ENCODE measurements at places on chromosomes 7 and 10.

DNA sequence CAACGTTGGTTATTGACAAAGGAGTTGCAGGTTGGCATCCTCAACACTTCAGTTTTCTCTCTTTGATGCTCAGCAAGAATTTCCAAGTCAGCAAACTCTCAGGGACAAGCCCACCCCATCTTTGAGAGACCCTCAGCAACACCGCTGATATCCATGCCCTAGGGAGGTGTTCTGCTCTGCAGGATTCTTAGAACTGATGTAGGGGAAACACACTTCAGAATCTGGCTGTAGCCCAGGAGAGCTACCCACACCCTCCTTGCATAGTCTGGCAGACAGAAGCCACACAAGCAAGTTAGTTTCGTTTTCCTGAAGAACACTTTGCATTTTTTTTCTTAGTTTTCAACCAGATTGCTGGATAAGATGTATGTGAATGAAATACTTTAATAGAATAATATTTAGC, 822 bp downstream of the SAMD9L start:
- DNase-seq = peak; percentile 10

DNA sequence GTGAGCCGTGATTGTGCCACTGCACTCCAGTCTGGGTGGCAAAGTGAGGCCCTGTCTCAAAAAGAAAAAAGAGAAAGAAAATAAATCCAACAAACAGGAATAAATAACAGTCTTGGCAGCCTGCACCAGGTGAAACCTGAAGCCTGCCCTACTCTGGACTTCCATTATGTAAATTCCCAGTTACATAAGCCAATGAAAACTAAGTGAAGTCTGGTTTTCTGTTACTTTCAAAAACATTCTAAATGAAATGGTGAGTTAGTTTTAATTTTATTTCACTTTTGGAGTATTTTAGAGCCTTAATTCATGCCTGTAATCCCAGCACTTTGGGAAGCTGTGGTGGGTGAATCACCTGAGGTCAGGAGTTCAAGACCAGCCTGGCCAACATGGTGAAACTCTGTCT, 22.5 kb upstream of the HIBADH start:
- no peak for DNase-seq

DNA sequence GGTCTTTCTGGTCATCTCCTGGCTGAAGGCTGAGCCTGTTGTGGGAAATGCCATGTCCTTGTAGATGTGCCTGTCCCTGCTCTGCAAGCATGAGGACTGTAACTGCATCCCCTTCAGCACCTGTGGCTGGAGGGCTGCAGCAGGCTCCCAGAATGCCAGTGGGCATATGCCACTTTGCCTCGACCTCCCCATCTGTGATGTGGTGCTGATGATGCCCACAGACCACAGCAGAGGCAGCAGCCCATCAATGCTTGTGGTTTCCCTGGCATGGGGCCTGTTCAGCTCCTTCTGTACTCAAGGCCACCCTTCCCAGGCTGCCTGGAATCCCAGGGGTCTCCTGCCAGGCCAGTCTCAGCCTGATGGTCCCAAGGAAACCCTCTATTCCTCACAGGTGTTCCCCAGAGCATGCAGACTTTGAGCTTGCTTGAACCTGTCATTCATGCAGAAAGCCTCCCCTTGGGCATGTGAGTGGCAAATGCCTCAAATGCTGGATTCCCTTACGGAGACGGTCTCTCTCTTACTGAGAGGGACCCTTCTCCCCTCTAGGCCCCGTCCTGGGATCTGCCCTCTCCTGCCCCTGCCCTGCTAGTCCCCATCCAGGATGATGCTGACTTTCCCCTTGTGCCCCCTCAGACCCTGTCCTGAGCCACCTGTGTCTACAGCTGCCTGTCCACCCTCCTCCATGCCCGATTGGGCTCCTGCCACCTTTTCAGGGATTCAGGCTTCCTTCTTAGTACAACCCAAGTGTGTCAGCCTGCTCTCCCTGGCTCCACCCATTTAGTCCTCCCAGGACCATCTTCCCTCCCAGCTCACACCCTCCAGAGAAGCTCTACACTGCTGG, 50.9 kb upstream of the ANTXRL start:
- no peak for DNase-seq

DNA sequence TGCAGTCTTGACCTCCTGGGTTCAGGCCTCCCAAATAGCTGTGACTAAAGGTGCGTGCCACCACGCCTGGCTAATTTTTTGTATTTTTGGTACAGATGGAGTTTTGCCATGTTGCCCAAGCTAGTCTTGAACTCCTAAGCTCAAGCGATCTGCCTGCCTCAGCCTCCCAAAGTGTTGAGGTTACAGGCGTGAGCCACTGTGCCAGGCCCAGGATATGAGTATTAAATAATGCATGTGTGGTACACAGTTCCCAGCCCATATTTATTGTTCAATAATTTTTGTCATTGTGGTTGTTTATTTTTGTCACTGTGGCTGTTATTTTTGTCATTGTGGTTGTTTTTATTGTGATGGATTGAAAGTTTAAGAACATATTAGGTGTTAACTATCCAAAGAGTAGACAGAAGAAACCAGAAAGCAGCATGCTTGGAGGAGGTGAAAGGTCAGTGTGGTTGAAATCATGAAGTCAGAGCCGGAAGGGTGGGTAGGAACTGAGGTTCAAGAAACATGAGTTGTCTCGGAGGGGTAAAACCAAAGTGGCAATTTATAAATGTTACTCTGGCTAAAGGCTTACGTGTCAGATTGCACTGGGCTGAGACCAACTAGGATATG, 45.0 kb downstream of the MRC1 start:
- DNase-seq = no peak

- DNase-seq = no peak
These were observed 271.9 kb downstream of the LRMDA start for GRCh38 chr10:75703191-75703854.

DNA sequence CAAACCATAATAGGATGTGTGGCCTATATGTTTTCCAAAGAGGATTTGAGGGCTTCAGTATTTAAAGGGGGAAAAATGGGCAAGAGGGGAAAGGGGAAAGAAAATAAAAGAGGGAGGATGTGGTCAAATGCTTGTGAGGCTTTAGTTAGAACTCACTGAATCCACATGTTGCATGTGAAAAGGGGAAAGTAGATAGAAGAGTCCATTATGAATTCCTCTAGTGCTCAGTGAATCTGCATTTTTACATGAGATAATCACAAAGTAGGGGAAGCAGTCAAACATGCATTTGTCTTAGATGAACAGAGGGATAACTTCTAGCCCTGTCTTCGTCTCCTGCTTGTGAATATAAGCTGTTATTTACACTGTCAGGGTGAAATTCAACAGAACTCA, 24.6 kb upstream of the AKAP9 start:
- no peak for DNase-seq

DNA sequence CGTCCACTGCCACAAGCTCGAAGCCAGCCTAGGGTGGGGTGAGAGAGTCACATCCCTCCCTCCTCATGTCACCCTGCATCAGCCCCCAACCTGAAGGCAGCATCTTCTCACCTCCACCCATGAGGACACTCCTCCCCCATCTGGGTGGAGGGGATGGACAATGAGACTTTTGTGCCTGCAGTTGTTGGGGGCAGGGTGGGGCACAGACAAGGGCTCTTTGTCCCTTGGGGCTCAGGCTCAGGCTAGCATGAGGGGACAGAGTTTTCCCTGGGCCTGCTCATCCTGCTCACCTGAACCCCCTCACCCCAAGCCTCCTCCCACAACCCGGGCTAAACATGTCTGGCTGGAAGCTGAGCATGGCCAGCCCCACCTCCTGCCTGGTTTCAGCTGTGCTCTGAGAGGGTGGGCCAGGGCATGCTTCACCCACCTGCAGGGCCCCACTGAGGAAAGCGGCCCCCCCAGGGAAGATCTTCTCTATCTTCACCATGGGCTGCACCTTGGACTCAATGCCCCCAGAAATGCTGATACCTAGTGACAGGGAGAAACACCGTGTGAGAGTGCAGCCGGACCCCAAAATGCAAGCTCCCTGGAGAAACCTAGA, 9.3 kb downstream of the LZTS2 start:
- DNase-seq = no peak

GRCh38 chr7:31735991-31736982, 49.3 kb downstream of the PPP1R17 start:
- no peak for DNase-seq

GRCh38 chr10:18157881-18158280, 17.7 kb downstream of the CACNB2 start:
- DNase-seq = no peak

Measured in stimulated activated CD8-positive, alpha-beta memory T cell treated with anti-CD3 and anti-CD28 coated beads, Interleukin-4, amount 100 ng/mL, for 1 hour (primary cell).